WTC11 (cell line): ENCODE measurements at places on chromosomes 1 and 21.

DNA sequence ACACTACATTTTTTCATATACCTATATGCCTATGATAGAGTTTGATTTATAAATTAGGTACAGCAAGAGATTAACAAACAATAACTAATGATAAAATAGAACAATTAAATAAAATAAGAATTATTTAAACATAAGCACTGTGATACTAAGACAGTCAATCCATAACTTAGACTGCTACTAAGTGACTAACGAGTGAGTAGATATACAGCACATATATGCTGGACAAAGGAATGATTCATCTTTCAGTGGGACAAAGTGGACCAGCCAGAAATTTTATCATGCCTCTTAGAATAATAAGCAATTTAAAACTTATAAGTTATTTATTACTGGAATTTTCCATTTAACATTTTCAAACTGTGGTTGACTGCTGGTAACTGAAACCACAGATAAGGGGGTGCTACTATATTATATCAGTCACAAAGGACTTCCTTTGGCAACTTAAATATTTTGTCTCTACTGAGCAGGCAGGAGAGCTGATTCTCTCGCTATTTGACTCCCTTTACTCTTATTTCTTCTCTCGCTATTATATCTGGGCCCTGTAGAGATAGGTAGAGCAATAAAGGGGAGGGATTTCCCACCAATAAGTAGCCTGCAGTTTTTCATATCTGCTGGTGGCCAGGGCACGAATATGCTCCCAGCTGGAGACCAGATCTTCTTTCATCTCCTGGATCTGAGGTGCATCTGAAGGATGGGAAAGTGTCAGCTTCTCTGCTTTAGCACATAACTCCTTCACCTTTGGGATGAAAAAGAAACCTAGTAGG, 10.8 kb downstream of the SPTA1 start:
- DNase-seq: no peak

DNA sequence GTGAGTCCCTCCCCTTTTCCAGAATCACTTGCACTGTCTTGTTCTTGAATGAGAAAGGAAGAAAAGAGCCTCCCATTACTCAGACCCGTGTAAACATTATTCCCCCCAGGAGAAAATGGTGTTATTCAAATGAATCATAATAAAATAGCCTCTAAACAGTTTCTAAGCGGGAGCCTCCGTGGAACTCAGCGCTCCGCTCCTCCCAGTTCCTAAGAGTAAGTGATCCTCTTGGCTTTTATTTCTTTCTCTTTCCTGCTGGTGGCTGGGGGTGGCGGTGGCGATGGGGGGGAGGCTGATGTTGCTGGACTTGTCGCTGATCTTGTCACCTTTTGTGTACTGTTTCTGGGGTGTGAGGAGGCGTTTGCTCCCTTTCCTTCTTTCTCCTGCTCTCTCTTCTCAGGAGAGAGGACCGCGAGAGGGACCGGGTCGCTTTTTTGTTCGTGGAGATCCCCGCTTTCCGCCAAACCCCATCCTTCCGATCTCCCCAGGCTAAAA, 781 bp downstream of the PROX1 start:
- no peak for DNase-seq

DNA sequence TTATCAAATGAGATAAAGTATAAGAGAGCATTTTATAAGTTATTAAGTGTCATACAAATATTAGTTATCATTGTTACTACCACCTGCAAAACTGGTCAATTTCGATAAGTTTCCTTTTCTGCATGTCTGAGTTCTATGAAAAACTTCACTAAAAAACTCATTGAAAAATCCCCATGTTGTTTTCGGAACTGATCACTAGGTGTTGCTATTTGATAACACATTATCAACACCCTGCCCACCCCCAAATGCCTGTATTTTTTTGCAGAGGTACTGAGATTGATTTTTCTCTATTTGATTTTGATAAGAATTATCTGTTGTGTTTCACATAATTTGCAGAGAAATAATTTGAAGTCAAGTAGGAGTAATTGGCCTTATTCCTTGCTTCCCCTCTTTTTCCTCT, 22.1 kb upstream of the DISP1 start:
- DNase-seq: no peak

GRCh38 chr21:22223385-22223784, 1225.2 kb downstream of the NCAM2 start:
- DNase-seq: no peak

DNA sequence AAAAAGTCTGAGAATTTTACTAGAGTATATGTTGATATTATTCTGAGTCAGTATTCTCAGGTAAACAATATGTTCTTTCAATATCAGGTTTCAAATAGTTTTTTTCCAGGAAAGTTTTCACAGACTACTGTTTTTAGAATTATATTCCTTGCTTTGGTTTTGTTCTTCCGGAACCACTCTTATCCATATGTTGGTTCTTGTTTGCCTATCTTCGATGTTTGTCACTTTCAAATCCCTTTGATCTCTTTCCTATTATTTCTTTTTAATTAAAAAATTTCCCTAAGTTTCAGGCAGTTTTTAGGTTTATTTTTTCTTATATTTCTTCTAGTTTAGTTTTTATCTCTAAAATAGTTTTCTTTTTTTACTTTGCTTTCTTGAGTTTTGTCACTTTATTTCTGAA, 20.9 kb downstream of the NOS1AP start:
- no peak for DNase-seq

- DNase-seq: no peak
These were observed 124.6 kb downstream of the CNIH3 start for GRCh38 chr1:224740685-224741052.
